RPMI8226 (cell line): ENCODE measurements at places on chromosomes 2 and 18.

- DNase-seq: no peak
Observed at GRCh38 chr2:11862049-11862448, 115.6 kb downstream of the LPIN1 start.

- no peak for DNase-seq
Observed at GRCh38 chr2:78601113-78601512, 424.4 kb upstream of the REG3G start.

- no peak for DNase-seq
Observed at GRCh38 chr18:65487569-65487968, 263.2 kb upstream of the CDH7 start.

DNA sequence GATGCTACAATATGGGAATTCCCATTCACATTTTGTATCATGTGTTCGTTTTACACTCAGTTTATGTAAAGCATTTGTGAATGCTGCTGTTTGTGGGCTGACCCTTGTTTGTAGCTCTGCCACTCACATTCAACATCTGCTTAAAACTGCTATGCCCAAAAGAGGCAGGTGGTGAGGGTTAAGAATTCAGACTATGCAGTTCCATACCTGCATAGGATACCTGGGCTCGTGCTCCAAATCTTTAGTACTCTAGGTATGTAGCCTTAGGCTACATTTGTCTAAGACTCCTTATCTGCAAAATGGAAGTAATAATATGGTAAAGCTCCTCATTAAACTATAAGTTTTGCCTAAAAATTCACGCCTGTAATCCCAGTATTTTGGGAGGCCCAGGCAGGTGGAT is 199.5 kb downstream of the GPD2 start:
- DNase-seq: no peak

DNA sequence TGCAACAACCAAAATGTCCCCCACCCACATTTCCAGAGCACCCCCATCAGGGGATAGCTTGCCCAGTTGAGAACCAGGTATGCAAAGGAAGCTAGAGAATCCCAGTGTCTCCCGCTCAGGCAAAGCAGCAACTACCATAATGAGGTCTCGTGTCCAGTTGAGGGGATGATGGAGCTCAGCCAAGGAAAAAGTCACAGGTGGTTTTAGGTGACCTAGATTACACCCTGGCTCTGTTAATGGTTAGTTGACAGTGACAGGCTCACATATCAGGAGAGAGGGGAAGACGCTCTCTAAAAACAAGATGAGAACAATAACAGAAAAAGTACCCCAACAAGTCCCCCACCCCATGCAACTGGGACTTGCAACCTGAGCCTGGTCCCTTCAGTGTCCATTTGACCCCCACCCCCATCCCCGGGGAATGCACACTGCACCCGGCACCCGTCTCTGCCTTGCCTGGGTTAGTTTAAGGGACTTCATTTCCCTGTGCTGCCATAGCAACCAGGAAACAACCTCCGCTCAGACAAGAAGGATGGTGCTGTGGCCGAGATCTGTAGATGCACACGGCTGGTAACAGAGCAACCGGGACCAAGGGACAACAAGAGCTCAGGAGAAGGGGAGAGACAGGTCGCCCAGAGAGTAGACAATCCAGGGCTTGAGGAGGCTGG is at the start of gene KIAA2012:
TSS of gene KIAA2012 (plus strand) at position 519 of the 665 bp plus-strand sequence. CDS start 373 bp downstream, outside the sequence.
- DNase-seq: no peak

DNA sequence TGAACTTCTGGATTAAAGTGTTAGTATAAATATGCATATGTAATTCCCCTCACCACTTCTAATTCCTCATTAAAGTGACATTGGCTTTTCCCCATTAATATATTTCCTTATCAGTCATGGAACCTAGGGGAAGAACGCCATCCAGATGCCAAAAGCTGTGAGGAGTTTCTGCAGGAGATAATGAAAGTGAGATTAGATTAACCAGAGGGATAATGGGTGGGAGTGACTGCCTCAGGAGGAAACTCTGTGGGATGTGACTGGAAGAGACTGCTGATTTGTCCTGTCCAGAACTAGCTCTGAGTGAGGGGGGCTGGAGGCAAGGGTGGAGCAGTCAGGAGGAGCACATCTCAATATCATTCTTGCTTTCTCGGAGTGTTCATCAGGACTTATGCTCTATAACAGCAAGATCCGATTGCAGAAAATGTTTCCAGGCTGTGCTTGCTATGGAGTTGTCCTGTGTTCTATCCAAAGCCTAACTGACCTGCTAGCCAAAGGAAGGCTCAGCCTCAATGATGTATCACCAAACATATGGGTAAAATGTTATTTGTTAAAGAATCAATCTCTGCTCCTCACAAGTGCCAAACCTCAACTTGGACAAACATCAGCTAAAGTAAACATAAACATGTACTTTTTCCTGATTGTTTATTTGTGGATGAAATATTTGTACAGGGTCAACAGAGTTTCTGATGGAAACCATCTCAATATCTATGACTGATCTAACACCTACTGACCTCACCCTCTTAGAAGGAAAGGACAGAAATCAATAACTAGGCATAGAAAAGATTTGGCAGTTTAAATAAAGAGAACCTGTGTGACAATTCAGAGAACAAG is 118.5 kb downstream of the ASXL3 start:
- no peak for DNase-seq

DNA sequence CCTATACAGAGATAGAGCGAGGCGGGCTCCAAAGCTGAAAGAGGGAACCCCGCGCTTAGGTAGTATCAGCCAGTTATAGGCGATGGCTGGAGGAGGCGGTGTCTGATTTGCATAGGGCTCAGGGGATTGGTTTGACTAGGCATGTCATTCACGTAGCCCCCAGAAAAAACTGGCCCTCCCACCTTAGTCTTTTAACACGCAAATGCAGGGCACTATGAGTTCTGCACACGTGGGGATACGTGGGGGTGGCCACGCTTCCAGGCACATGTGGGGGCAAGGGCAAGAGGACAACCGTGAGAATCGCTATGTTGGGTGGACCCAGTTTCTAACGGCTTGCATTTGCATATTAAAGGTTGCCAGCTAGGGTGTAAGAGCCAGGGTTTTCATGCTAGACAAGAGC is 56.7 kb upstream of the MSTN start:
- no peak for DNase-seq

DNA sequence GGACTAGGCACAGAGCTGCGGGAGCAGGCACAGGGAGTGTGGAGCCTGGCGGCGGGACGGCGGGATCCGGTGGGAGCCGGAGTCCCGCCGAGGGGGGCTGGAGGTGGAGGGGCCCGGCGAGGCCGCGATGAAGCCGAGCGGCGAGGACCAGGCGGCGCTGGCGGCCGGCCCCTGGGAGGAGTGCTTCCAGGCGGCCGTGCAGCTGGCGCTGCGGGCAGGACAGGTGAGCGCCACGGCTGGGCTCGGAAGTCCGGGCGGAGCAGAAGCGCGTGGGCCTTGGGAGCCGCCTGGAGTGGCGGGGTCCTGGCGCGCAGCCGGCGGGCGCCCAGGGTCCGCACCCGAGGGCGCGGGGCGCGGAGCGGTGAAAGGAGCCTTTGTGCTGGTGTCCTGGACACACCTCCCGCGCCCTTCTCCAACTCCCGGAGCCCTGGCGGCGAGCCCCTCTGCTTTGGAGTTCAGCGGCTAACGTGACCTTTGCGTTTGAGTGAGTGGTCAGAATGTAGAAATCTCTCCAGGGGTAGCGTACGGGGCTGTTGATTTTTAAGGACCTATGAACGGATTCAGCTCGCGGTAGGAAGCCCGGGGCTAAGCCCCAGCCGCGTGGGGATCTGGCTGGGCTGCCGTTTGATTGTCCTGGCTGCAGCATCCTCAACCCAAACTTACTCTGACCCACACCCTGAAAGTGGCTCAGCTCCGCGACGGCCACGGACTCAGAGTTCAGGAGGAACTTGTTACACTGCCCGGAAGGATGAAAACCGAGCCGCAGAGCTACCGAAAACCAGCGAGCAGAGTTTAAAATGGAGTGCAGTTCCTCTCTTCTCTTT is 448 bp downstream of the IMPA2 start:
- peak; percentile 49 for DNase-seq

- no peak for DNase-seq
Observed at GRCh38 chr2:75560022-75560767, 544 bp downstream of the EVA1A start.

DNA sequence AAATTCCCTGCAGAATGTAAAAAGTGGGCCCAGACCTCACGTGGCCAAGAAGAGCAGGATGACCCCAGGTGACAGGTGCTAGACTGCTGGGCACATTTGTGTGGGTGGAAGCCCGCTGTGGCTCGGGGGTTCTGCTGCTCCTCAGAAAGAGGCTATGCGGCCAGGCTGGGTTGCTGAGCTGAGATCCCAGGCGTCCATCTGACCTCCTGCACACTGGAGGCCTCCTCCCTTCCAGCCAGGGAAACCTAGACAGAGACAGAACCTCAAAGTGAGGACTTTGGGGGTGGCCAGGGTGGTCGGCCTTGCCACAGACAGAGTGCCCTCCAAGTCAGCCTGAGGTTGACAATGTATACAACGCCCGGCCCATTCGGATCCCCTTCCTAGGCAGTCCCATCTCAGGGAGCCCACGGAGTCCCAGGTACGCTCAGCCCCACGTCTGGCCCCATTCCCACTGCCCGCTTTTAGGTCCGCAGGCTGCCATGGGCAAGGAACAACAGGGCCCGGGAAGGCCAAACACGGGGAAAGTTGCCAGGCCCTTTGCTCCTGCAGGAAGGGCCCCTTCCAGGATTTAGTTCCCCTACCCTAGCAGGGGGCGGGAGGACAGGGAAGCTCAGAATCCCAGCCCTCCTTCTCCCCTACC is 75.6 kb downstream of the KIAA2012 start:
- no peak for DNase-seq

DNA sequence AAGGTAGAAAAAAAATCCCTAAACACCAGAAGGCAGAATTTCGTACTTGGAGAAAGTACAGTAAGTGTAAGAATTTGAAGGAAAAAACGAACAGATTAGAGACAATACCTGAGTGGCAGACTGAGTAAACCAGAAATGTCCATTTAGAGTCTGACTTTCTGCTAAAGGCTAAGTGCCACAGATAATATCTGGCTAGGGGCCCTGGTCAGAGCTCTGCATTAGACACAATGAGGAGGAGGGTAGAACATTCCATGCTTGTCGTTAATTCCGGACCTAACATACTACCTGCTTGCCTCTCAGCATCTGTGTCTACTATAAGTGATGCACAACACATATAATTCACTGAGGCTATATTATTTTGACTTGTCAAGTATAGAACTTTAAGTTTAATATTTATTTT is 18.1 kb downstream of the SEPTIN10 start:
- no peak for DNase-seq

DNA sequence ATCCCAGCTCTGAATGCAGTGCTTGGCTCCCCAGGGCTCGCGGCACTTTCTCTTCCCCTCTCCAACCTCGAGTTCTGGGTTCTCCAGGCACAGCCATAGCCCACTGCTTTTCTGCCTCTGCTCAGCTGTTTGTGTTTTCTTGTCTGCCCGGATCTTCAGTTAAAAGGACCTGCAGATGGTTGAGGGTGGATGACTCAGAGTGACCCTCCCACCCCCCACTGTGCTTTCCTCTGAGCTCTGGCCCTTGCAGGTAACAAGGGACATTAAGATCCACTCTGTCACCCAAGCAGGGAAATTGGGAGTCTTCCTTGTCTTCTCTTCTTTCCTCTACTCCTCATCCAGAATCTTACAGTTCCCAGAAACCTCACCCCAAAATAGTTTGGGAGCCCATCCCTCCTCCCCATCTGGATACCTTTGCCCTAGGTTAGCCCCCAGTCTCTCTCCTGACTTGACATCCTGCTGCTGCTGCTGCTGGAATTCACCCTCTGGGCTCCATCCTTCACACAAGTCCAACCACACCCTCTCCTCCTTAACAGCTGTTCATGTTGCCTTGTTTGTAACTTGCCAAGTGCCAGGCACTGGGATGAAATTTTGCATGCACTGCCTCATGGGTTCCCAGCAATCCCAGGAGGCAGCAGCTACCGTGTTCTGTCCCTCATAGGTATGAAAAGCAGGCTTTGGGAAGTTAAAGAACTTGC is 157.9 kb upstream of the TTC39C start:
- DNase-seq: peak; percentile 32

DNA sequence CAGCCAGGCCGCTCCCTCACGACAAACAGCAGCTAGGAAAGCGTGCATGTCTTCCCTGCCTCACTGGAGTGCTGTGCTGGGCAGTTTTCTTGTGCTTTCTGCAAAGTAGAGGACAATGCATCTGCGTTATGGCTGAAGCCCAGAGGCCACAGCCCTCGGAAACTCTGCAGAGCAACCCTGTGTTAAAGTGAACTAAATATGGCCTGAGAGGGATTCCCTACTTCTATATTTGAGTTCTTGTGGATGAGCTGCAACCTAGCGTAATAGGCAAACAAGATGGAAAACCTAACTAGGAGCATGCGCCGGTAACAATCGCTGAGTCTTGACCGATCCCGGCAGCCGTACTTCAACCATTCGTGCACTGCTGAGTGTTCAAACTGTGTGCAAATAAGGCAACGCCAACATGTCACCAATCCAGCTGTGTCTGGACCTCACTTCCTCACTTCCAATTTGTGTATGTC is 471.9 kb upstream of the HS6ST1 start:
- no peak for DNase-seq

DNA sequence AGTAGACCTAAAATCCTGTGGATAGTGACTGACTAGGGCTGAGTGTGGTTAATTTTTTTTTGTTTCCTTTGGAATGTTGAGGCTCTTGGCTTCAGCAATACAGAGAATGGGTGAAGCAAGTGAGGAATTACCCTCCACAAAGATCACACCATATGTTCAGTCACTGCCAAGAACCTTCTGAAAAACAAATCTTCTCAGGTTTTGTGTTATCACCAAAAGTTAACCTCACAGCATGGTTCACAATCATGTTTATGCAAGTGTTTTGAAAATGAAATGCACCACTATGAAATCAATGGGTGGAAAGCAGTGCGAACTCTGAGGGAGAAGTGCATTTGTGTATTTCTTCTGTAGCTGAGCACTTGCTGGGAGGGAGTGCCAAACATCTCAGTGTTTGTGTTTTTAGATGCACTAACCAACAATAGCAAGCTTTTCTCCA is 44.4 kb downstream of the SPATS2L start:
- no peak for DNase-seq

DNA sequence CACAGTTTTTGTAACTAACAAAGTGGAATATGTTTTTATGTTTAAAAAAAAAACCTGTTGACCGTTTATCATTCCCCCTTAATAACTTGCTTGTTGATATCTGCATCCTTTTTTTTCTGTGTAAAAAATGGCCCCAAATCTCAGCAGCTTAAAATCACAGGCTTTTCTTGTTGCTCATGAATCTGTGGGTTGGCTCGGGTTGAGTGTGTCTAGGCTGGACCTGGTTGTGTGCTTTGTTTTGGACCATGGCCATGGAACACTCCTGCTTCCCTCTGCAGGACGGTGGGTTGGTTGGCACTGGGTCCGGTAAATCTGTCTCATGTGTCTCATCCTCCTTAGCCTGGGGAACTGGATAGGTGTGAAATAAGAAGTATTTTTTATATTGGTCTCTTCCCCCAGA is 139.0 kb upstream of the LINC00305 start:
- DNase-seq: no peak
